ENCODE measurements at places on chromosomes 5 and 9.

GRCh38 chr9:126383406-126384046, 56.9 kb downstream of the MVB12B start:
- DNase-seq, result no peak

GRCh38 chr5:30832519-30832918, 361.0 kb upstream of the CDH6 start:
- no peak for DNase-seq

DNA sequence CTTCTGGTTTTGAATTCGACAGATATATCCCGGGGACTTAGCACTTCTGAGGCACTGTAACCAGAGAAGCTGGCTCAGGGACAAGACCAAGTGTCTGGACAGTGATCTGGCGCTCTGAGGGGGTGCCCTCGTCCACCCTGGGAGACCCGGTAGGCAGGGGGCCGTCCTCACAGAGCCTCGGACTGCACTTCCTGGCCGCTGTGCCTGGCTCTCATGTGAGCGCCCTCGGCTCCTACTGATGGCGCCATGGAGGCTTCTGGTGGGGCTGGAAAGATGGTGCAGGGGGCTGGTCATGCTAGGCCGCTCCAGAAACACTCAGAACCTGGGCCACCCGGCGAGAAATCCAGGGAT, 18.8 kb upstream of the SLC6A3 start:
- DNase-seq, result no peak

GRCh38 chr5:149002761-149003689, 59.8 kb downstream of the SH3TC2 start:
- DNase-seq, result no peak

DNA sequence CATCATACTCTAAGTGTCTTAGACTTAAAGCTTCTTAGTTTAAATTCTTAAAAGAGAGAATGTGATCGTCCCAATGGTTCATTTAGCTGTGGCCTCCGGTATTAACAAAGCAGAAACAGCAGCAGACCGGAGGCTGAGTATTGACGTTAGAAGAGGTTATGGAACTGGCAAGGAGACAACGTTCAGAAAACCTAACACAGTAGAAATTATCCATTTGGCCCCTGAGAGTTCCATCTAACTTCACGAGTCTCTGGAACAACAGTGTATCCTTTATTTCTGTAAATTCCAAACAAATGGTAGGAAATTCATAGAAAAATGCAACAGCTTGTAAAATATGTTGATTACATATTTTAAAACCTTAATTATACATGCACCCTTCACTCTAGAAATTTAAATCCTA, 107.3 kb upstream of the PTGER4 start:
- DNase-seq, result no peak

GRCh38 chr5:167296066-167296465, 995.4 kb upstream of the WWC1 start:
- no peak for DNase-seq

GRCh38 chr5:97121848-97122247, 20.6 kb downstream of the LIX1 start:
- no peak for DNase-seq

- DNase-seq, result no peak
Observed at GRCh38 chr9:2107906-2108451, 92.8 kb downstream of the SMARCA2 start.

DNA sequence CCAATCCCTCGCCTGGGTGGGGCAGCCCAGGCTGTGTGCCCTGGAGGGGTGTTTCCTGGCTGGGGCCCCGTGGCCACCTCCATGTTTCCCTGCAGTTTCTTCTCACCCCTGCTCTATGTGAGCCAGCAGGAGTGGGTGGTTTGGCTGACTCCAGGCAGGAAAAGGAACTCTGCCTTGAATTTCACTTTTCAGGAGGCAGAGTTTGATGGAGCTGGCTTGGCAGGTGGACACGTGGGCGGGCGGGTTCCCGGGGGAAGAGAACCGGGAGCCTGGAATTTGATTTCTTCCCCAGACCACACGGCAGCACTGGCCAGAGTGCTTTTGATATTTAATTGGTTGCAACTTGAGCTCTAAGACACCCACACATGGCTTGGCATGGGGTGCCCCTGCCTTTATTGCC, 119.8 kb upstream of the PANK3 start:
- DNase-seq, result no peak

- no peak for DNase-seq
Observed at GRCh38 chr5:171291371-171291770, 17.7 kb upstream of the TLX3 start.

DNA sequence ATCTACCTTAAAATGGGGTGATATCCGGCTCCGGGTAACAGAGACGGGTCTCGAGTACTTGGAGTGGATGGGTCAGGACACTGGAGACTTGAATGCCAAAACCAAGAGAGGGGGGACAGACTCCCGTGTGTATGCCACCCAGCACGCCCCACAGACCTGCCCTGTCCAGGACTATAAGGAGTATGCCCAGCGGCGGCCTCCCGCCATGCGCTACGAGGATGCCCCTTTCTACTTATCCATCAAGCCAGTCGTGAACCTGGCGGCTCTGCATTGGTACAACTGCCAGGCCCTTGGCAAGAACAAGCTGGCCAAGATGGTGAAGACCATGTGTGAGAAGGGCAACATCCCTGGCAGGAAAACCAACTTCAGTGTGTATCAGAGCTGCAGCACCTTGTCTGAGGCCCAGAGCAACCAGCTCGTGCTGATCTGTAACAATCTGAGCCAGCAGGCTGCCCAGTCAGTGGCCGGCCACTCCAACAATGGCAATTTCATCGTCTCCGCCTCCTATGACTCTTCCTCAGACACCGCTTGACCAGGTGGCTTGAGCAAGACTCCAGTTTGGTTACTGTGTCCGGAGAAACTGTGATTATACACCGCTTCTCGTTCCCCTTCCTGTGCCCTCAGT, 99.4 kb downstream of the INIP start:
- DNase-seq, result no peak

- DNase-seq, result no peak
Observed at GRCh38 chr9:14531341-14532269, 161.6 kb downstream of the ZDHHC21 start.

DNA sequence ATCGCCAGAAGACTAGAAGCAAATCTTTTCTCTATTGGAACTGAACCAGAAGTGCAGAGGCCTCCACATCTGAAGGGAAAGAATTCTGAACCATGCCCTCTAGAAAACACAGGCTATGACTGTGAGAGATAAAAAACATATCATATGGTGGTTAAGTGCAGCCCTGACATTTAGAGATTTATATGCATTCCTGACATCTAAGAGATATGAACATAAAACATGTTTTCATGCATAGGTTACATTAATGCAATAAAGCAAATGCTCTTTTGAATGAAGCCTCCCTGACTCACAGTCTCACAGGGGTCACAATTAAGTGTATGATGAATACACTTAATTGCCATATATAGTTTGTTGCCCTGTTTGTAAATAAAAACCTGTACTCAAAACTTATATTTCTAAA, 28.9 kb upstream of the CKMT2 start:
- DNase-seq, result no peak

GRCh38 chr9:10804486-10804885, 191.7 kb upstream of the PTPRD start:
- no peak for DNase-seq

DNA sequence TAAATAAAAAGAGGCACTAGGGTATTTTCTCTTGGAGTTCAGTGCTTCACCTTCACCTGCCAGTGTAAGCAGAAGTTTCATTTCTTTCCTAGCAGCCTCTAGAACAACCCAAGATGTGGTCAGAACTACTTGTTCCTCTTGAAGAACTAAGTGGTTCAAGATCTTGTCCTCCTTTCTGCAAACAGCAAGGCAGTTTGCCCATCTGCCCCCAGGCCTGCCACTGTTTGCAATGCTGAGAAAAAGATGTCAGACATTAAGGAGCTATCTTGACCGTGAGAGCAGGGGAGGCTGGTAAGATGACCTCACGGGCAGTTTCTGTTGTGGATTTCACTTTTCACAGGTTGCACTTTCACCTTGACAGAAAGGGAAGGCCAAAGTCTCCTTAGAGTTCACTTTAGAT, 52.0 kb upstream of the KLF4 start:
- DNase-seq, result no peak

GRCh38 chr5:152264645-152265254, 140.3 kb downstream of the NMUR2 start:
- no peak for DNase-seq

GRCh38 chr9:86315078-86315477, 32.7 kb upstream of the ISCA1 start:
- DNase-seq, result no peak

DNA sequence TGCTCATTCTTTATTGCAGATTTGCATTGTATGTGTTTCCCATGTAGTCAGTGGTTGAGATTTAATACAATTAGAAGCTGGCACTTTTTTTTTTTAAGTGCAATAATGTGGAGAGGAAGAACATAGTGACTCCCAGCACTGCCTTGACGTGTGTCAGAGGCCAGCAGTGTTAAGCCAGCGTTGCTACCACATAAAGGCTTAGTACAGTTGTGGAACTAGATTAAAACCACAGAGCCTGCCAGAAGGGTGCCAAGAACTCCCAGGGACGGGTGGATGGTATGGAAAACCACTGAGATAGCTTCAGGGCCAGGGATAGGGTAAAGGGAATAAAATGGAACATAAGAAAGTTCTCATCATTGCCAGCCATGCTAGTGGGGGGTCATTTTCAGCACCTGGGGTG, 142.9 kb downstream of the TRIO start:
- no peak for DNase-seq

- no peak for DNase-seq
Observed at GRCh38 chr5:149434162-149435014, 55.3 kb upstream of the IL17B start.

DNA sequence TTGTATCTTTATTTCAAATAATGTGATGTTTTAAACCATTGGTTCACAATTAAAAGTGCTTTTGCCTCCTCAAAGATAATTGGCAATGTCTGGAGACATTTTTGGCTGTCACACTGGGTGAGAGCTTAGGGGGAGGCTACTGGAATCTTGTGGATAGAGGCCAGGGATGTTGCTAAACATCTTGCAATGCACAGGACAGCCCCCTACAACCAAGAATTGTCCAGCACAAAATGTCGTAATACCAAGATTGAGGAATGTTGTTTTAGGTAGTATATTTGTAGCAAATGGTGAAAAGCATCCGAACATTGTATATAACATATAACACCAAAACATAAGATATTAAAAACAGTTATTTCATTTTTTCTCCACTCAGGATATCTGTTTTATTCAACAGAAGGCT, 99.8 kb downstream of the SLC44A1 start:
- no peak for DNase-seq

DNA sequence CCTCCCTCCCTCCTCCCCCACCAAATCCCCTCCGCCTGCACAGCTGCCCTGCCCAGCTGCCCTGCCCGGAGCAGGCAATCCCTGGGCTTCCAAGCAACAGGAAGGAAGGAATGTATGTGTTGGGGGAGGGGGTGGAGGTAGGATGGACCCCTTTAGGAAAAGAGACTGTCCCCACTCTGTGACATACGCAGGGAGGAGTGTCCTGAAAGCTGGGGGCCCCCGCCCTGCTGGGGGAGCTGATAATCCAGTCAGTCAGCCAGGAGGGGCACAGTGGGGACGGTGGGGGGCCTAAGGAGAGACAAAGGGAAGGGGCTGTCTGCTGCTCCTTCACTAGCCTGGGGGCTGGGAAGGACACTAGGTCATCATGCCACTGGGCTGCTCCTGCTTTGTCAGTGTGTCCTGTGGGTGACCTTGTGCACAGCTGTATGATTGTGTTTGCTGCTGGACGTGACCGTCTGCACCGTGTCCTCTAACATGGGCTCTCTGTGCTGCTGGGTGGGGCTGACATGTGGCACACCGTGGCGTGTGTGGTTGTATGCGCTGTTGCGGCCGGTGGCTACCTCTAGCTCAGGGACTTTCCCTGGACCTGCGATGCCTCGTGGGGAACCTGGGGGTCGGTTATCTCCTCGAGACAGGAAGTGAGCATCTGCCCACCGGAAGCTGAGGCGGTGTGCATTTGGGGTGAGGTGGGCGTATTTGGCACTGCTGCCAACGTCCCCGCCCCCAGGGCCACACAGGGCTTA, 3.0 kb downstream of the N4BP3 start:
- no peak for DNase-seq

- DNase-seq, result no peak
Observed at GRCh38 chr9:33818167-33818846, 1.3 kb downstream of the UBE2R2 start.

- DNase-seq, result no peak
Observed at GRCh38 chr5:17275289-17276158, 58.1 kb downstream of the BASP1 start.

- DNase-seq, result no peak
Observed at GRCh38 chr9:13939134-13939533, 374.8 kb downstream of the NFIB start.

GRCh38 chr5:15241216-15241821, 258.7 kb upstream of the FBXL7 start:
- no peak for DNase-seq

- DNase-seq, result no peak
Observed at GRCh38 chr9:68536876-68537615, 3.6 kb downstream of the TMEM252 start.

DNA sequence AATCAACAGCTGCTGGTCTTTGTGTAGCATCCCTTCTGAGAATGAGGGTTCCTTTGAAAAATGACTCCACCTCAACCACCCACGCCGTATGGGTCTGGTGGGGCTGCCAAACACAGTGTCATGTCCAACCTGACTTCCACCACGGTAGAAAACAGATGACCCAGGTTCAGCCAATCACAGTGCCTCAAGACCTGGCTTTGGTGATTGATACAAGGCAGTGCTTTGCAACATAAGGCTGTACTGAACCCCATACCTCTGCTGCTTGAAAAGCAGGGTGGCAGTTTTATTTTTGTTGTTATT, 11.5 kb upstream of the TGFBR1 start:
- DNase-seq, result no peak

- no peak for DNase-seq
Observed at GRCh38 chr9:7103771-7104170, 346.0 kb downstream of the KDM4C start.

DNA sequence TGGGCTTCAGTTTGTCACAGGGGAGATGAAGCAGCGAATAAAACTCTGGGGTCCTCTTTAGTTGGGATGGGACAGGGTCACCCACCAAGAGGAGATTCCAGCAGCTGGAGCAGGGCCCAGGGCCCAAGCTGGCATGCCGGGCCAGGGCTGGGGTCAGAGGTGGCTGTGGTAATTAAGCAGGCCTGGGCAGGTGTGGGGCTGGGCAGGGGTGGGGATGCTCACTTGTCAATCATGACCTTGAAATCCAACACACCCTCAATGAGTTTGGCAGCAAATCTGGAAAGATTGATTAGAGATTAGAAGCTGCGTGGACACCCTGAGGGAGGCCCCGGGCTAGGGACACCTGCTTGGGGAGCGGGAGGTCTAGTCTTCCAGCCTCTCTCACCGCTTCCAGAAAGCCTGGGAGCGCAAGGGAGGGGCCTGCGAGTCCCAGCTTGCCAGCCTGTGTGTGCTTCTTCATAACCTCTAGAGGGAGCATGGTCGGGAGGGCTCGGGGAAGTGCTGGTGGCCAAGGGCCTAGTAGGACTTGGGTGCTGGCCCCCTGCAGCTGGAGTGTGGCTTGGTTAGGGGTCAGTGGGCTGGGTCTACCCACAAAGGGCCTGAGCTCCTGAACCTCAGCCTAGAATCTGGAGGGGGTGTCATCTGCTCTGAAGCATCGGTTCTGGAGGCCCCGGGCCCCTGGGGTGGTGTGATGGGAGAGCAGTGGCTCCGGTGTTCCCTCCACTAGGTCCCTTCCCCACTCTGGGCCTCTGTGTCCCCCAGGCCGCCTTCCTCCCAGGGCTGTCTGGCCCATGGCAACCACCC, 7.6 kb downstream of the CRAT start:
- DNase-seq, result peak; percentile 55

- no peak for DNase-seq
Observed at GRCh38 chr9:272251-273213, 57.9 kb downstream of the DOCK8 start.

GRCh38 chr5:39055027-39055767, 19.0 kb downstream of the RICTOR start:
- no peak for DNase-seq

All from NCI-H510A (cell line).